NCI-H526 (cell line): ENCODE measurements at places on chromosomes 11 and 22.

DNA sequence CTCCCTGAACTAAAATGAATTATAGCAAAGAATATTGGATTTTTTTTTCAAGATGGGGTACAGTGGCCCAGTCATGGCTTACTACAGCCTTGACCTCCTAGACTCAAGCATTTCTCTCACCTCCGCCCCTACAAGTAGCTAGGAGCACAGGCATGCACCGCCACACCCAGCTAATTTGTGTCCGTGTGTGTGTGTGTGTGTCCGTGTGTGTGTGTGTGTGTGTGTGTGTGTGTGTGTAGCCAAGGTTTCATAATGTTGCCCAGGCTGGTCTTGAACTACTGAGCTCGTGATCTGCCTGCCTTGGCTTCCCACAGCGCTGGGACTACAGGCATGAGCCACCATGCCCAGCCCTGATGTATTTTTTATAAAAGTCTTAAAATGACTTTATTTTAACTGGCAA lies 12.6 kb downstream of the THYN1 start:
- DNase-seq: no peak

GRCh38 chr22:18023509-18024275 lies 669 bp downstream of the MICAL3 start:
- peak; percentile 50 for DNase-seq

DNA sequence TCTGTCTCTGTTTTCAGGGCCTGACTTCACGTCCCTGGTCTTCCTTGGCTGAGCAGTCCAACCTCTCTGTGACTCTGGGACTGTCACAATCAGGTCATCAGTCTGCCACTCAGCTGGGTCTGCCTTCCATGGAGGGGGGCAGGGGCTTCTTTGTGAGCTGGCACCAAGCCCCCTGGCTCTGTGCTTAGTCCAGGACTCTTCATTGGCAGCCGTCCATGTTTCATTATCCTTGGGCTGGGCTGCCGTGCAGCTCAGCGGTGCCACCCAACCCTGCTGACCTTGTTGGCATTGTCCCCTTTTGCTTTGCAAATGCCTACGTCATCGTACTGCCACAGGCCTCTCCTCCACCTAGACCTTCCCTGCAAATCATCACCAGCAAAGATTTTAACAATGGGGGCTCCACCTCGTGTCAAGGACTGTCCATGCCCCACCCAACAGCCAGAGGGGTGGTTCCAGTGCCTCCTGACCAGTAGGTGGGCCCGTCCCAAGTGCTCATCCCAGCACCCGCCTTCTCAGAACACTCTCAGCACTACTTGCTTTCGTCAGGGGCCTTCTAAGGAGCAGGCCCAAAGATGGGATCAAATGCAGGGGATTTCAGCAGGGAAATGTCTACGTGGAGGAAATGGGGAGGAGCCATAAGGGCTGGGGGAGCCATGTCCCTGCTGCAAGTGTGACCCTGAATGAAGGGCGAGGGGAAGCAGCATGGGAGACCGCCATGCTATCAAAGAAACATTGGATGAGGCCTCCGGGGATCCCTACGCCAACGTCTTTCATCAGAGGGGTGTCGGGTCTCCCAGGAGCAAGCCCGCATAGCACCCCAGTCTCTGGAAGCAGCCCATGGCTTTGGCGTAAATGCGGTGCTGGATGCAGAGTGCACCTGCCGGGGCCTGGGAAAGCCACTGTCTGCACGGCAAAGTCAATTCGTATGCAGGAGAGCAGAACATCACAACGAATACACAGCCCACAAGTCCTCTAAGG lies 18.2 kb downstream of the KRTAP5-6 start:
- no peak for DNase-seq

GRCh38 chr11:61978703-61979661 lies 11.5 kb upstream of the FTH1 start:
- DNase-seq: no peak

- no peak for DNase-seq
Measured at GRCh38 chr22:48651981-48652538, 1175.6 kb downstream of the BRD1 start.

GRCh38 chr11:133907216-133907615 lies 49.6 kb downstream of the IGSF9B start:
- no peak for DNase-seq

- peak; percentile 89 for DNase-seq
Measured at GRCh38 chr11:67382276-67383136, 9.1 kb upstream of the CLCF1 start.

DNA sequence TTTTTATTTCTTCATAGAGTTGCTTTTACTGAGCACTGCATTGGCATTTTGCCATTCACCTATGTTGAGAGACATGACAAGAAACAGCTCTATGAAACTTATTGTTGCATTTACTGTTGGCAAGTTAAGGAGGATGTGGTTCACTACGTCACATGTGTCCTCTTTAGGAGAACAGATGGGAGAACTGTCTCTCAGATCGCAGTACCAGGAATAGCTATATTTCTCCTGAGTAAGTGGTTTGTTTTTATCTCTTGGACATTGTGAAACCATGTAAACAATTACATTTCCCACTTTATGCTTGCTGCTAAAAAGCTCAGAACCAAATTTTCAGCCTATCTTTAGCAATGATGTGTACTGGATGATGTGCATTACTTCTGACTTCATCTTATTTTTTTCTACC lies 34.8 kb upstream of the PSMA1 start:
- no peak for DNase-seq

- no peak for DNase-seq
Measured at GRCh38 chr11:110031171-110031570, 62.0 kb upstream of the ZC3H12C start.

- DNase-seq: peak; percentile 21
Measured at GRCh38 chr22:27108425-27109114, 451.2 kb downstream of the MIAT start.

DNA sequence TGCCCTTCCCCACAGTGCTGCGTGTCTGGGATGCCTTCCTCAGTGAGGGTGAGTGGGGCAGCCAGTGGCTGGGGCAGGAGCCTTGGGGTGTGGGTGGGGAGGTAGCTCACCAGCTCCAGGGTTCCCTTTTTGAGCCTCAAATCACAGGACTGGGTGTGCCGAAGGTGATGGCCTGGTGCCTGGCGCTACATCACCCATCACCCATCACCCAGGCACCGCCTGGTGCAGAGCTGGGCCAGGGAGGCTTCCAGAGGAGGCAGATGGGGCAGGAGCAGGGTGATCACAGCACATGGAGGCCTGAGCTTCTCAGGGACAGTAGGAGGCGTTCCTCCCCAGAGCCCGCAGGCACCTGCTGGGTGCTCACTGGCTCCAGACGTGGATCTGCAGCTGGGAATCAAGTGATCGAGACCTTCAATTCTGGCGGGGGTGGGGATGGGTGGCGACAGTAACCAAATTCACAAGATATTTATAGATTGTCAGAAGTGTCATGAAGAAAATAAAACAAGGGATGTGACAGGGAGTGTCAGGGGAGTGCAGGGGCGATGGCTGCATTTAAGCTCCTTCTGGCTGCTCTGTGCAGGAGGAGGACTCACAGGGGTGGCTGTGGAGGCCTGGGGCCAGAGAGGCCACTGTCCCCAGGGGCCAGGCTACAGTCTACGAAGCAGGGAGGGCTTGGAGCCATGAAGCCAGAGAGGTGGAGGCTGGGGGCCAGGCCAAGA lies 3.2 kb downstream of the TBC1D10C start:
- DNase-seq: no peak

DNA sequence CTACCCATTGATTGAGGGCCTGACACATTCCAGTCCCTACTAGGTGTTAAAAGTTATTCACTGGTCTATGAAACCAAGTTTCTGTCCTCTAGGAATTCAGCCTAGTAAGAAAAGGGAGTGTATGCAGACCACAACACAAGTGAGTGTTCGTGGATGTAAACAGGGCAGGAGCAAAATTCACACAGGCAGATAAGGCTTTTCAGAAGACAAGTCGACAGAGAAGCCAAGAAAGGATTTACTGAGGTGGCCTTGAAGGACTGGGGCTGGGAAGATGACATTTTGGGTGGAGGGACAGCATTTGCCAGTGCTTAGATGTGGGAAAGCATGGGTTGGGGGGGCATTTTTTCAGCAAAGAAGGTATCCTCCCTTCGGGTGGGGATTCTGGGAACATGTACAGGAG lies 76.2 kb downstream of the TSPAN18 start:
- DNase-seq: no peak

DNA sequence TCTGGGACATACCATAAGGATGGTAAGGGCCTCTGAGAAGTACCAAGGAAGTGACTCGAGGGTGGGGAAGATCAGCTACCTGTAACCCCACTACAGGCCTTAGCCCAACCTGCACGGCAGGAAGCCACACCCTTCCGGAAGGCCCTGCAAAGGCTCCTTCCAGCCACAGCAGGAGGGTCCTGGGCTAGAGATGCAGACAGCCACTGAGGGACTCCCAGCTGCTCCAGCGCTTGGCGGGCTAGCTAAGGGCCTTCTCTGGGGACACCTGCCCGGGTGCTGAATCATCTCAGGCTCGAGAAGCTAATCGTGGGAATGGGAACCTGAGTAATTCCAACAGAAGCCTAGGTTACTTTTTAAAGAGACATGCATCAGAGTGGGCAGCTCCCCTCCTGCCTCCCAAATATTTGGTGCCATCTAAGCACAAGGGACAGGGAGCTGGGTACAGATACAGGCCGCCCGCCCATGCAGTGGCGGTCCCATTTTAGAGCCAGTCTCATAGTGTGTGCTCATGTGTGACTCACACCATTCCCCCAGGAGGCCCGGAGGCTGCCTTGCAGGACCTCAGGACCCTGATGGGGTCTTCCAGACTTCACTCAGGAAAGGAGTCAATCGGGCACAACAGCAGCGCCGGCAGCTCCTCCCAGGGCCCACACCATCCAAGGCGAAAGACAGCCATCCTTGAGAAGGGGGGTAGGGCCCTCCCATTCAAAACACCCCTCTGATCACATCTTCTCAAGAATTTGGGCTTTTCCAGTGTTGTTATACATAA lies 8.0 kb downstream of the MYH9 start:
- no peak for DNase-seq

GRCh38 chr11:102345904-102346303 lies 1.1 kb upstream of the BIRC2 start:
- peak; percentile 79 for DNase-seq

- no peak for DNase-seq
Measured at GRCh38 chr11:131888230-131888855, 517.9 kb downstream of the NTM start.

DNA sequence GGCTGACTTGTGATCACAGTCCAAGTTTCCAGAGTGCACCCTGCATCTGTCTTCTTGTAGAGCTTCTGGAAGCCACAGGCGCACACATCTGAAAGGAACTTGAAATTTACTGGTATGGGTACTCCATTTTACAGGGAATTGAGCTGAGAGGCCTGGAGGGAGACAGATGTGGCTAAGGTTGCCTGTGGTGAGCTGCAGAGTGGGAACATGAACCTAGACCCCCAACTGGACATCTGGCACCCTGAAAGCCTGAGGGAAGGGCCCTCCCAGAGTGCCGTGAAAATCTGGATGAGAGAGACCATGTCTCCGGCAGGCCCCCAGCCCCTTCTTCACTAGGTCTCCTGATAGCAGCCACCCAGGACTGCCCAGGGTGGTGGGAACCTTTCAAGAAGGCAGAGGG lies 22.6 kb upstream of the SOX10 start:
- no peak for DNase-seq

- no peak for DNase-seq
Measured at GRCh38 chr11:57294225-57295131, 30.3 kb downstream of the TNKS1BP1 start.

- no peak for DNase-seq
Measured at GRCh38 chr11:30487200-30487898, 98.8 kb downstream of the MPPED2 start.

GRCh38 chr11:10770626-10771254 lies 19.7 kb downstream of the CTR9 start:
- no peak for DNase-seq

- DNase-seq: peak; percentile 95
Measured at GRCh38 chr11:66479394-66480116, 679 bp upstream of the DPP3 start.

- no peak for DNase-seq
Measured at GRCh38 chr22:45103756-45104155, 60.0 kb upstream of the NUP50 start.

DNA sequence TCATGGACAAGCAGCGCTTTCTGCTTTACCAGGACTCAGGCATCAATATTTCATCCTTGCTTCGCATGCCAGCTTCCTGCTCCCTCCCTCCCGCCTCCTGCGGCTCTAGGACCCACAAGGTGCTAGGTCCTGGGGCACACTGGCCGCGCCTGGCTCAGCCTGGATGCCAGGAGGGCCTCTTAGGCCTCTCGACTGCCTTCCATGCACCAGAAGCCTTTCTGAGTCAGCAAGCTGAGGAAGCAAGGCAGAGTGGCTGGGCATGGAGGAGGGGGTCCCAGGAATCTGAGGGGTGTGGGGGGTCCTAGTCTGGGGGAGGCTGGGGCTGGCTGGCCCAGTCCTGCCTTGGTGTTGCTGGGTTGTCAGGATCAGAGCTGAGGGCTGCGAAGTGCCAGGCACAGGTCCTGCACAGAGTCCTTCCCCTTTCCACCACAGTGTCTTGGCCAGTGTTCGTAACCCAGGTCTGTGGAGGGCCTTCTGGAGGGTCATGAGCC lies 61.0 kb upstream of the THY1 start:
- no peak for DNase-seq

- no peak for DNase-seq
Measured at GRCh38 chr22:27751277-27752070, 50.1 kb downstream of the MN1 start.

- no peak for DNase-seq
Measured at GRCh38 chr11:60871378-60872061, 4.2 kb downstream of the ZP1 start.

- DNase-seq: no peak
Measured at GRCh38 chr11:79932612-79933011, 491.8 kb upstream of the TENM4 start.

DNA sequence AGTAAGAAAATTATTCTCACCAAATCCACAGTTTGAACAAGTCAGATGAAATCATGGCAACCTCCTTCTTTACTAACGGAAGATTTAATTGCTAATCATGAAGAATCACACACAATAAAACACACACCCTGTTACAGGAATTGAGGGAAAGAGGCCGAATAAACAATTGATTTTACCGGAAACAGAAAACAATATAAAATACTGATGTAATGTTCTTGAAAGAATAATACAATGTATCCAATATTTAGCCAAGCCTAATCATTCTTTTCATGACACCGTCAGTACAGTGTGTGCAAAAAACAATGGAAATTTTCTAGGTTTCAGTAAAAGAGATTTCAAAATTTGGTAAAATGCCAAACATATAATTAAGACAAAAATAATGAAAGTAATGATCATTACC lies 23.4 kb downstream of the ASRGL1 start:
- no peak for DNase-seq

GRCh38 chr11:95764267-95764898 lies 25.2 kb downstream of the FAM76B start:
- peak; percentile 87 for DNase-seq

DNA sequence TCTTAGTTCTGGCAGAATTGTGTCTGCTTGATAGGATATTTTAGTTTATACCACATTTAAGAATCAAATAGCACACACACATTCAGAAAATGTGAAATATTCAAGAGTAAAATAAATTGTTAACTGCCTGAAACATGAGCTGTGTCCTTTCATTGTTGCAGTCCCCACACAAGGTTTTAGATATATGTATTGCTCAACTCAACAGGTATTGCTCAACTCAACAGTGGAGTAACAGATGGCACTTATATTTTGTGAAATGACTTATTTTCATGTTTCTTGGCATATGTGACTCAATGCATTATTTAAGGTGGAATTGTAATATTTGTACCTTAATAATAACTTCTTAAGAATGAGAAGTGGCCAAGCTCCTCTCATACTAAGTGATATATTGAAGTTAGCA lies 760.3 kb downstream of the CNTN5 start:
- DNase-seq: no peak
